Dermis microvascular lymphatic vessel endothelial cell (primary cell): ENCODE measurements at places on chromosomes 5 and 9. TPM values are rescaled to one million over a fixed set of nuclear protein-coding genes. Genes with fewer than 3 reads are reported as not detected.
A peak's percentile ranks its signal among the peaks of the same experiment; 100 is the strongest.

TAF11L10 gene
- not detected in 2 replicates for total RNA-seq

AGPAT2 gene
- 38.3 and 47.9 TPM in 2 replicates for total RNA-seq

DCAF12 gene
- 17.2 and 23.1 TPM in 2 replicates for total RNA-seq

SLC25A51 gene
- total RNA-seq: 66.1 TPM in 2 replicates

GNA14 gene
- total RNA-seq: 4.1 and 72.2 TPM in 2 replicates

PRELID2 gene
- 12.0 and 23.2 TPM in 2 replicates for total RNA-seq

PFN3 gene
- not detected in 2 replicates for total RNA-seq

ERP44 gene
- 5.6 and 7.8 TPM in 2 replicates for total RNA-seq

C5orf46 gene
- total RNA-seq: not detected in 2 replicates

SLC12A2 gene
- total RNA-seq: 28.6 and 49.8 TPM in 2 replicates

TEX48 gene
- not detected in 2 replicates for total RNA-seq

SLC2A6 gene
- total RNA-seq: 19.7 and 24.4 TPM in 2 replicates

CEL gene
- 0.13 TPM in 2 replicates for total RNA-seq

MEIKIN gene
- total RNA-seq: not detected in 2 replicates

DNA sequence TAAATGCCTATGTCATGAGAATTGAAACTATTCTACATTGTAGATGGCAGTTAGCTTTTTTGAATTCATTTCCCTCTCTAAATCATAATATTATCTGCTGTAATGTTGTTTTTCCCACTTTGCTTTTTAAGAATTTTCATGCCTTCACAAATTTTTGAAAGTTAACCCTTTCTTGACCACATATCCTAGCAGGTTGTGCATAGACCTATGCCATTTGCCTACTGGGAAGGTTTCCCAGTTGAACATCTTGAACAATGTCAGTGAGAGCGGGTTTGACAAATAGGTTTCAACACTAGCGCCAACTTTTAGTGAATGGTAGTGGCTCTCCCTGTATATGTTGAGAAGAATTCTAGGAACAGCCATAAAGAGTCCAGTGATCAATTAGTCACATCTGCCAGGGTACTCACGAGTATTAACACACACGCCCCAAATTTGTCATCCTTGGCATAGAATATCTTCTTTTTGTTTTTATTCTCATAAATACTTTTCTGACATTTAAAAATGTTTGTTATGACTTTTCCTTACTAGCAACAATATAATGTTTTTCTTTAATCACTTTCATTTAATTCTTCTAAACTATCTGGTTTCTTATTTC is 307.6 kb downstream of the PJA2 start:
- DNase-seq: no peak

DNA sequence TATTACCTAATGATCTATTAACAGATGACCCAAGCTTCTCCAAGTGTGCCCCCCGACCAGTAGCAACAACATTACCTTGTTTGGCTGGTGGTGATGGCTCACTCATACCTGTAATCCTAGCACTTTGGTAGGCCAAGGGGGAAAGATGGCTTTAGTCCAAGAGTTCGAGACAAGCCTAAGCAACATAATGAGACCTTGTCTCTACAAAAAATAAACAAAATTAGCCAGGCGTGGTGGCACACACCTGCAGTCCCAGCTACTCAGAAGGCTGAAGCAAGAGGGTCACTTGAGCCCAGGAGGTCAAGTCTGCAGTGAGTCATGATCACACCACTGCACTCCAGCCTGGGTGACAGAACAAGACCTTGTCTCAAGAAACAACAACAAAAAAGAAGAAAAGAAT is 62.9 kb downstream of the GCNT1 start:
- no peak for DNase-seq

- no peak for DNase-seq
Measured at GRCh38 chr5:104452550-104452949, 890.0 kb upstream of the NUDT12 start.

GRCh38 chr5:73363911-73364730 is 84.5 kb downstream of the FOXD1 start:
- no peak for DNase-seq

DNA sequence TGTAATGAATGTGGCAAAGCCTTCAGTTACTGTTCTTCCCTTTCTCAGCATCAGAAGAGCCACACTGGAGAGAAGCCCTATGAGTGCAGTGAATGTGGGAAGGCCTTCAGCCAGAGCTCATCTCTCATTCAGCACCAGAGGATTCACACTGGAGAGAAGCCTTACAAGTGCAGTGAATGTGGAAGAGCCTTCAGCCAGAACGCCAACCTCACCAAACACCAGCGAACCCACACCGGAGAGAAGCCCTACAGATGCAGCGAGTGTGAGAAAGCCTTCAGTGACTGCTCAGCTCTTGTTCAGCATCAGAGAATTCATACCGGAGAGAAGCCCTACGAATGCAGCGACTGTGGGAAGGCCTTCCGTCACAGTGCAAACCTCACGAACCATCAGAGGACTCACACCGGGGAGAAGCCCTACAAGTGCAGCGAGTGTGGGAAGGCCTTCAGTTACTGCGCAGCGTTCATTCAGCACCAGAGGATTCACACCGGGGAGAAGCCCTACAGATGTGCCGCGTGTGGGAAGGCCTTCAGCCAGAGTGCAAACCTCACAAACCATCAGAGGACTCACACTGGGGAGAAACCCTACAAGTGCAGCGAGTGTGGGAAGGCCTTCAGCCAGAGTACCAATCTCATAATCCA is 6.8 kb downstream of the RPL12 start:
- no peak for DNase-seq

- DNase-seq: peak; percentile 30
Measured at GRCh38 chr9:136439481-136440408, at the start of gene INPP5E. INPP5E (minus strand) TSS chr9:136439845; CDS start chr9:136439419, 426 bp downstream.

GRCh38 chr5:132394667-132395259 is 25.3 kb downstream of the SLC22A5 start:
- no peak for DNase-seq

GRCh38 chr5:148697180-148697808 is 43.0 kb upstream of the HTR4 start:
- DNase-seq: no peak

- DNase-seq: no peak
Measured at GRCh38 chr5:119067450-119067849, 3.4 kb upstream of the DMXL1 start.

DNA sequence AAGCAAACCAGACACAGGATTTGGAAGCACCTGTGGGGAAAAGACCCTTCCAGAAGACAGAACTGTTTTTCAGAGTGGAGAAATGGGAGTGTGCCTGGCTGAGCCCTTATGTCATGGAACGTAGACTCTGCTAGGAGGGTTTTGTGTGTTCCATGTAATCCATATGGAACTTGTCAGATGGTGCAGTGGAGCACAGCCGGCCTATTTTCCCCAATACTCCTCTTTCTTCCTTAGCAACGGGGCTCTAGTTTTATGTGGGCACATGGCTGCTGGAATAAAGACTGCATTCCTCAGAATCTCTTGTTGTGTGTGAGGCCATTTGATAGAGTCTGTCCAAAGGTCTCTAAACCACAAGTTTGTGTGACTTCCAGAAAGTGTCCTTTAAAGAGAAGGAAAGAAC is 284.0 kb downstream of the DRD1 start:
- DNase-seq: no peak

DNA sequence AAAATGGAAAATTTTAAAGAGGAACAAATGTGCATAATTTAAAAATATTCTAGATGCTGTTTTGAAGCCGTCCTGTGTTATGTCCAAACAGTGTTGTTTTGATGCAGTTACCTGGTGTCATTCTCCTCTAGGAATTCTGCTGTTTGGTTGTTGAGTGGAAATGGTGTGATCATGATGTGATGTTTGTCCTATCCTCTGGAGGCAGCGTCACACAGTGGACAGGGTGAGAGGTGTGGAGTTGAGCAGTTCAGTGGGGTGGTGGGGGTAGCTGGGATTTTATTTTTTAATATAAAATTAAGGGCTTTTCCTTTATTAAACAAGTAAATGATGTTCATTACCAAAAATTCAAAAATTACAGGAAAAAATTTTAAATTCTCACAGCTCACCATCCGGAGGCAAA is 31.2 kb downstream of the PRDM6 start:
- DNase-seq: no peak

DNA sequence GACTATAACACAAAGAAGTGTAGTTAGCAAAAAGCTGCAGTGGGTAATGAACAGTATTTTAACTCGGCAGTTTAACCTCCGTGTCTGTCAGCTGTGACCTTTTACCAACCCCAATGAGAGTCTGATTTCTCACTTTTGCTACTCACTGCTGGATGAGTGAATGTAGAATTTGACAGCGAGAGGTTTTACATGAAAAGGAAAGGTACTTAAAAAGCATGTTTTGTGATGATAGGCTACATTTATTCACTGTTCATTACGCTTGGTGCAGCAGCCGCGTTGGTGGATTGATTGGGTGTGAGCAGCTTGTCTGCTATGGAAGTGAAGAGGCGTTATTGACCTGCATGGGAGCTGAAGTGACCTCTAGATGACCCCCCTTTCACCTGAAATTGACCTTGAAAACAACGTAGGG is 867.7 kb downstream of the NR2F1-AS1 start:
- DNase-seq: no peak

GRCh38 chr5:102742215-102742614 is 12.9 kb upstream of the PAM start:
- DNase-seq: no peak

DNA sequence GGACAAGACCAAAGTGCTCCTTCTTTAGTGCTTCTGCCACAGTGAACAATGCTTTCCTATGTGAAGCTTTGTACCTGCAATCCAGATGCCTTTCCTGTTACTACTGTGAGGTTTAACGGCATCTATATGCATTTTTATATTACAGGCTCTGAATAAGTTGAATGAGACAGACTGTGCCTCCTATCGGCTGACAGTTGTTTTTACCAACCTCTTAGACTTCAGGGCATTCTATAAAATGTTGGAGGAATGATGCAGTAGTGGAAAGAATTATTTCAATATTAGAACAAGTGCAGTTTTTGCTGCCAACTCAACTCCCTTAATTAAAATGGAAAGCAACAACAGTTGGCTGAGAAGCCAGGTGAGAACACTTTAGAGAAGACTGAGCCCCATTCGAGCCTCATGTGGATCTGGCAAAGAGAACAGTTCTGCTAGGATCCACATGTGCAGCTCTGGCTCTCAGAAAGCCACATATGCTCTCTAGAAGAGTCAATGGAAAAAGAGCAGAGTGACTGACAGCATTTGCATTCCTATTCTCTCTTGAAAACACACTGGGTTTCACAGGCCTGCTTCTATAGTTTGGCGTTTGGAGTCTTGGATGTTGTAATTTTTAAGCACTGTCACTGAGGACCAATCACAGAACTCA is 147.5 kb downstream of the LURAP1L start:
- DNase-seq: no peak

DNA sequence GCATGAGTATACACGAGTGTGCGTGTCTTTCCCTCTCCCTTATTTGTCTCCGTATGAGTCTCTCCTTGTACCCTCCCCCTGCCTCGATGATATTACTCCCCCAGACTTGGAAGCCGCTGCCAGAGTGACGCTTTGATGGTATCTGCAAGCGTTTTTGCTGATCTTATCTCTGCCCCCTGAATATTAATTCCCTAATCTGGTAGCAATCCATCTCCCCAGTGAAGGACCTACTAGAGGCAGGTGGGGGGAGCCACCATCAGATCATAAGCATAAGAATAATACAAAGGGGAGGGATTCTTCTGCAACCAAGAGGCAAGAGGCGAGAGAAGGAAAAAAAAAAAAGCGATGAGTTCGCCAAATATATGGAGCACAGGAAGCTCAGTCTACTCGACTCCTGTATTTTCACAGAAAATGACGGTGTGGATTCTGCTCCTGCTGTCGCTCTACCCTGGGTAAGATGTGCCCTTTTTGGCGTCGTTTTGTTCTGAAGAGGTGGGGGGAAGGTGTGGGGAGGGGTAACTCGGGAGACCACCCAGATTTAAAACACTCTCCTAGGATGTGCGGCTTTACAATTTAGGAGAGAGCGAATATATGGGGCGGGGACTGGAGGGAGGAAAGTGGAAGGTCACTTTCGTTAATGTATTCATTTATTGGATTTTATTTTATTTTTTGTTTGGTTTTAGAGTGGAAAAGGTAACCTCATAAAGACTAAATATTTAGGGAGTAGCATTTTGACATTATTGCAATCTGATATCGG is at the start of gene GABRG2:
Gene GABRG2 (plus strand): TSS at position 119 of the 757 bp plus-strand sequence. CDS start 227 bp downstream, at position 346.
- DNase-seq: no peak

DNA sequence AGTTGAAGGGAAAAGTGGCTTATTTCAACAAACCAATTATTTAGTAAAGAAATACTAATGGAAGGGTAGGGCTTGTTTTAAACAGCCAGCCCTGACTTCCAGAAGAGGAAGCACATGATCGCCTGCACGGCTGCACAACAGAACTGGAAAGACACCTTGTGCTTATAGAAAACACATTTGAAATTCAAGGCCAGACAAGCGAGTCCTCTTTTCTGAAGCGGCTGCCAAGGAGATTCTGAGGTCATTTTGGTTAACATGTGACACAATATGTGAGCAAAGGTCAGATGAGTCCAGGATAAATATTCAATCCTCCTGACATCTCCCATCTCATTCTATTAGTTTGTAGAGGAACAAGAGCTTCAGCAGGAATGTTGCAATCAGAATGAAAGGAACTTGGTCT is 461.4 kb upstream of the ST8SIA4 start:
- DNase-seq: no peak

DNA sequence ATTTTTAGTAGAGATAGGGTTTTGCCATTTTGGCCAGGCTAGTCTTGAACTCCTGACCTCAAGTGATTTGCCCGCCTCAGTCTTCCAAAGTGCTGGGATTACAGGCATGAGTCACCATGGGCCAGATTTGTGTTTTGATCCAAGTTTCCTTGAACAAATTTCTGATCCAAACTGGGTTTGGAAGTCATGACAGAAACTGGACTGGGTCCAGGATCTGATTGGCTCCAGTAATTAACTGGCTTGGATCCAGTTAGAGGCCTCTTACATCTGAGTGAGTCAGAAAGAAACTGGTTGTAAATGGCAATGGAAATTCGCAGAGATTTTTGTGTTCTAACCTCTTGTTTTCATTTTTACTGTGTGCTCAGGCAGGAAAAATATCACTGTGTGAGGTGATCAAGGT is 141.6 kb downstream of the SLC25A46 start:
- no peak for DNase-seq

- no peak for DNase-seq
Measured at GRCh38 chr9:23643656-23644258, 182.3 kb downstream of the ELAVL2 start.

- DNase-seq: no peak
Measured at GRCh38 chr5:120605325-120606079, 141.4 kb downstream of the PRR16 start.

DNA sequence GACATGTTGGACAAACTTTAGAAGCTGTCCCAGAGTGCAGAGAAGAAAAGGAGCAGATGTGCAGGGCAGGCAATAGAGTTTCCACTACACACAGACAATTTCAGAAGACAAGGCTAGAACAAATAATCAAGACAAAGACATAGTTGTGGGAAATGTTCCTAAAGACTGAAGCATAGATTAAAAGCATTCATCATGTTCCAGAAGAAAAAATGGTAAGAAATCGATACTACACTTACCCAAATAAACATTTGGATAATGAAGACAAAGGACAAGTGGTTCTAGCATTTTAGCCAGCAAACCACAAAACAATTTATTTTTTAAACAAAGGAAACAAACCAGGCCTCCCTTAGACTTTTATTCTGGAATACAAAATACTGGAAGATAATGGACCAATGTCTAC is 97.9 kb downstream of the FSTL4 start:
- DNase-seq: no peak

GRCh38 chr5:172288465-172288864 is 4.9 kb upstream of the UBTD2 start:
- DNase-seq: no peak

GRCh38 chr9:2263665-2264064 is 248.5 kb downstream of the SMARCA2 start:
- no peak for DNase-seq

- DNase-seq: no peak
Measured at GRCh38 chr9:134557331-134557730, 84.3 kb upstream of the COL5A1 start.

- no peak for DNase-seq
Measured at GRCh38 chr5:166570865-166571264, 1720.6 kb upstream of the WWC1 start.
